Activated CD4-positive, CD25-positive, alpha-beta regulatory T cell treated with anti-CD3 and anti-CD28 coated beads, Interleukin-2, amount 50 U/mL, for 72 hours (primary cell): ENCODE measurements at places on chromosomes 5 and 9.

GRCh38 chr5:157603333-157604190 is 28.0 kb upstream of the ADAM19 start:
- DNase-seq = peak; percentile 57

- DNase-seq = no peak
Observed at GRCh38 chr5:52728224-52728623, 59.5 kb upstream of the ITGA1 start.

GRCh38 chr9:99753436-99753835 is 68.2 kb upstream of the NR4A3 start:
- DNase-seq = no peak

- DNase-seq = no peak
Observed at GRCh38 chr9:4058931-4059330, 240.9 kb downstream of the GLIS3 start.

DNA sequence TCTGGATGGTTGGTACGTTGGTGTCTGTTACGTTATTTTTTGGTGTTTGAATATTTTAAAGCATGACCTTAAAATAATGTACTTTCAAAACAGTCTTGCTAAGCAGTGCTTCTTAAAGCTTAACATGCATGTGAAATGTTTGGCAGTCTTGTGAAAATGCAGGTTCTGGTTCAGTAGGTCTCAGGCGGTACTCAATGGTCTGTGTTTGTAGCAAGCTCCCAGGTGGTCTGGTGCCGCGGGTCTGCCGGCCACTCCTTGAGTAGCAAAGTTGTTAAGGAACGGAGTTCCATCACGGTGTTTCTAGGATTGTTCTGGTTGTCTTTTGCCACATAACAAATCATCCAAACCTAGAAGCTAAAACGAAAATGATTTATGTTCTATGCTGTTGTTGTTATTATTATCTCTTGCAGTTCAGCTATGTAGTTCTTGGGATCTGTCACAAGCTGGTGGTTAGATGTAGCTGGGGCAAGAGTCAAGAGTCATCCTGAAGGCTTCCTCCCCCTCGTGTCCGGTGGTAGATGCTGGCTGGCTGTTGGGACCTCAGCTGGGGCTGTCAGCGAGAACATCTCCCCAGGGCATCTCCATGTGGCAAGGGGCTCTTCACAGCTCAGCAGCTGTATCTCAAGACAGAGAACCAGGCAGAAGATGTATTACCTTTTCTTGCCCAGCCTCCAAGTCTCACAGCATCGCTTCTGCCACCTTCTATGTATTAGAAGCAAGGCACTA is 186.8 kb downstream of the PALM2AKAP2 start:
- DNase-seq = no peak

DNA sequence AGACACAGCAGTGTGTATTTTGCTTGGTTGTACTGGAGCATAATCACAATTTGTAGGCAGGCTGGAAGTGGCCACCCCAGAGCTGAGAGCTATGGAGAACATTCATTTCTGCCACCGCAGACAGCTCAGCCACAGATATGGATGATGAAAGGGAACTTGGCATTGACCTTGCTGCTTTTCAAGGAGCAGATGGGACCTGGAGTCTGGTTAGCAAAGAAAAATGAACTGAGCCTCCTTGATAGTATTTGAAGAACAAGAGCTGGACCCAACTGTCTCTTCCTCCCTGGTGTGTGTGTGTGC is 395.2 kb upstream of the ZNF462 start:
- DNase-seq = no peak

- no peak for DNase-seq
Observed at GRCh38 chr9:121636341-121636865, 15.0 kb upstream of the DAB2IP start.

DNA sequence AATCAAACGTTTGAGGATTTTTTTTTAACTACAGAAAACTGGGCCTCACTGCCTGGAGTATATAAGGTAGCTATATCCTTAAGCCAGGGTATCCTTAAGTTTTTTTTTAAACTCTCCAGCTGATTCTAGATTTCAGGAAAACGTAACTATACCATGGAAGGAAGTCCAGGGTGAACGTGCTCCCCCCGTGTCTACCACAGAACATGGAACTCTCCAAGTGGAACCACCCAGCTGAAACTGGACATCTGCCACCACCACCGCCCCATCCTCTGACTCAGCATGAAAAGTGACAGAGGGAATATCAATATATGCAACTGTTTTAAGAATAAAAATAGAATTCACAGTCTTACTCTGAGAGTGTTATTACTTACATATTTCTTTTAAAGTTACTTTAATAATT is 61.3 kb downstream of the DROSHA start:
- no peak for DNase-seq

DNA sequence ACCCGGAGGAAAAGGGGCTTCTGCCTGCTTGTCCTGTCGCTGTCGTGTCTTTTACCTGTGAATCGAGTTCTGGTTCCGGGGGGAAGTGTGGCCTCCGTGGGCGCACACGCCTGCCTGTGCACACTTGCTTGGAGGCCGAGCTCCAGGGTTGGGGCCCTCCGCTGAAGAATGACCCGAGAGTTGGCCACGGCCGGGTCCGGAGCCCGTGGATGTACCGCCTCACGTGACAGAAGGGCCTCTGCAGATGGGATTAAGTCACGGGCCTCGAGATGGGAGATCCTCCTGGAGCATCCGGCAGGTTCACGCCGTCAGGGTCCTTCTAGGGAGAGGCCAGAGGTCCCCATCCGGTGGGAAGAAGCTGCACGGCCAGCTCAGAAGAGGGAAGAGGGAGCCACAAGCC is 81.0 kb downstream of the KCNT1 start:
- DNase-seq = no peak

DNA sequence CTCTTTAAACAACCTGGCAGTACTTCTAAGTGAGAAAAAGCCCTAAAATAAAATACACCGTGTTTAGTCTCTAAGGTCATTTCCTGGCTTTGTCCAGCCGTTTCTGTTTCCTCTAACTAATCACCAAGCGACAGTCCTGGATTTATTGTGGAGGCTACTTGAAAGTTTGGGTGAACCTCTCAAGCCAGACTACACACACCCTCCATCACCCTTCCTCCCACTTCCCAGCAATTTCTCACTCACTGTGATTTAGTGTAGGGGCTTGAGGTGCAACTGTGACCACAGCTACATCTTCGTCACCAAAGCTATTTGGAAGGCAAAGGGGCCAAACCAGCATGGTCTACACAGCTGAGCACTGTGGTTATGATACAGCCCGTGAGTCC is 240.0 kb upstream of the SLC24A2 start:
- no peak for DNase-seq

GRCh38 chr9:91681461-91682305 is 258.1 kb upstream of the NFIL3 start:
- peak; percentile 69 for DNase-seq

DNA sequence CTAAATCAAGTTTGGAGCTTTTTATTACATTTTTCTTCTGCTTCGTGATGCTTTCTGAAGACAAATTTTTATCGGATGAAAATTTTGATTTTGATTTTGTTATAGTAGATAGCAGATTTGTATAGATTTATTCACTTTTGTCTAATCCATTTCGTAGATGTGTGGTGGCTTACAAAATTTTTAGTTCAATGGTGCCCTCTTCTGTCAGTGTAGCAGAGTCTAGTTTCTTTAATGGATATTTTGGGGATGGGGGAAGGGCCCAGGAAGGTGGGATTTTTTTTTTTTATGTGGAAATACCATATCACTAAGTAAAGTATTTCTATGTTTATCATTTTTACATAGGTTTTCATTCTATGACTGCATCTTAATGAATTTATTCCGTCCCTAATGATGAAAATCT is 259.9 kb upstream of the TARS1 start:
- DNase-seq = no peak

- DNase-seq = no peak
Observed at GRCh38 chr9:135166565-135166964, 79.1 kb downstream of the OLFM1 start.

- no peak for DNase-seq
Observed at GRCh38 chr5:32325062-32325461, 12.3 kb upstream of the MTMR12 start.

DNA sequence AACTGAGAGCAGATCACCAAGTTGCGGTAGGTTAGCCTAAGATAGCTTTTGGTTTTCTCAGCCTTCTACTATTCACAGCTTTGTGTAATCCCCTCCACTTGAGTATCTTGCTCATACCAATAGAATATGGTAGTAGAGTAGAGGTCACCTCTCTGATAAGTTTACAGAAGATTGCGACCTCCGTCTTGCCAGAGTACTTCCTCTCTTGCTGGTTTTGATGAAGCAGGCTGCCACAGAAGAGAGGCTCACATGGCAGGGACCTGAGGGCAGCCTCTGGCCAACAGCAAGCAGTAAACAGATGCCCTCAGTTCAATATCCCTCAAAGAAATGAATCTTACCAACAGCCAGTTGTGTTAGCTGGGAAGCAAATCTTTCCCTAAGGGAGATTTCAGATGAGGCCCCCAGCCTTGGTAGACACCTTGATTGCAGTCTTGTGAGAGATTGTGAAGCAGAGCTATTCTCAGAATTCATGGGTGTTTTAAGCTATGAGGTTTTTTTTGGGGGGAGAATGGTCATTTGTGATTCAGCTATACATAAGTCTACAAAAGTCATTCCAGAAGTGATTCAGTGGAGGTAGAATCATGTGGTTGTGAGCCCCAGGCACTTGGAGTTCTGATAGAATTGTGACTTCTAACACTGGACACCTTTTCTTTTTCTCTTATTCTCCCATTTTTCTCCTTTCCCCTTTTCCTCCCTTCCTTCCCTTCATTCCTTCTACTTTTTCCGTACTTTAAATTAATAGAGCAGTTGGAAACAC is 22.7 kb upstream of the CDKN2B start:
- no peak for DNase-seq

- no peak for DNase-seq
Observed at GRCh38 chr5:179124273-179124852, 64.2 kb downstream of the ZNF354C start.

GRCh38 chr9:99783799-99784198 is 37.9 kb upstream of the NR4A3 start:
- no peak for DNase-seq

DNA sequence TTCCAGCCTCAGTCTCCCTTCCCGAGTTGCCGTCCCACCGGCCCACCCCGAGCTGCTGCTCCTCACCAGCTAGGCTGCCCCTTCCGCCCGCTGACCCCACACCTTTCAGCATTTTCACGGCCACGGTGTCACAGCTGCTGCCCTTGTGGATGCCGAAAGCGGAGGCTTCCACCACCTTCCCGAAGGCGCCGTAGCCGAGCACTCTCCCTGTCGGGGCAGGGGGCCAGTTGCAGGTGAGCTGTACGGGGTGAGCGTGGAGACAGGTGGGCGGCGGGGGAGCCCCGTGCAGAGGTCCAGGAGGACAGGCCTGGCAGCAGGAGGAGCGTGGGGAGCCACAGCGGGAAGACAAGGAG is 28.2 kb upstream of the SCGB3A1 start:
- no peak for DNase-seq

DNA sequence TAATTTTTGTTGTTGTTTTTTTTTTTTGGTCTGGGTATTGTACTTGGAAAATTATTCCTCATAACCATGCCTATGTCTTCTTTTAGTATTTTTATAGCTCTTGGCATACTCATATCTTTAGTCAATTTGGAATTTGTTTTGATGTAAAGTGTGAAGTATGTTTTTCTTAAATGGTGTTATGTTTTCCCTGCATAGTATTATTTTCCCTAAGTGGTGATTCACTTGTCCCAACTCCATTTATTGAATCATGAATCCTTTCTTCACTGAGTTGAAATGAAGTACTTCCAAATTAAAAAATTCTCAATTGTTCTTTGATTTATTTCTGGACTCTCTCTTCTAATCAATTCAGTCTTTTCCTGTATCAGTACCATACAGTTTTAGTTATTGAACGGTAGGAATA is 46.5 kb downstream of the POLK start:
- no peak for DNase-seq

GRCh38 chr9:78746010-78746409 is 449.1 kb downstream of the PSAT1 start:
- no peak for DNase-seq

DNA sequence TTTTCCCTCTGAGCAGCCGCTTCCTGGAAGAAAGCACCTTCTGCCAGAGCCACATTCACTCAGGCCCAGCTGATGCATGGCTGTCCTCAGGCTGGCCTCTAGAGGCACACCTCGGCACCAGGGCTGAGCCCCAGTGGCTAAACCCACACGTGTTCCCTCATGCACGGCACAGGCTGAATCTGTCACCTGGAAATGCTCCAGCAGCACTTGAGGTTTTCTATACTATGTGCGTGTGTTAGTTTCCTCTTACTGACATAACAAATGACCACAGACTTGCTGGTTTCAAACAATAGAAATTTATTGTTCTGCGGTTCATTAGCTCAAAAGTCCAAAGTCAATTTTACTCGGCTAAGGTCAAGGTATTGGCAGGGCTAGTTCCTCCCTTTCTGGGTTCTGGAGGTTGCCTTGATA is 141.4 kb downstream of the LRRC70 start:
- no peak for DNase-seq

GRCh38 chr5:1762121-1762882 is 37.3 kb downstream of the MRPL36 start:
- no peak for DNase-seq

GRCh38 chr9:16213781-16214515 is 656.5 kb downstream of the BNC2 start:
- DNase-seq = no peak

DNA sequence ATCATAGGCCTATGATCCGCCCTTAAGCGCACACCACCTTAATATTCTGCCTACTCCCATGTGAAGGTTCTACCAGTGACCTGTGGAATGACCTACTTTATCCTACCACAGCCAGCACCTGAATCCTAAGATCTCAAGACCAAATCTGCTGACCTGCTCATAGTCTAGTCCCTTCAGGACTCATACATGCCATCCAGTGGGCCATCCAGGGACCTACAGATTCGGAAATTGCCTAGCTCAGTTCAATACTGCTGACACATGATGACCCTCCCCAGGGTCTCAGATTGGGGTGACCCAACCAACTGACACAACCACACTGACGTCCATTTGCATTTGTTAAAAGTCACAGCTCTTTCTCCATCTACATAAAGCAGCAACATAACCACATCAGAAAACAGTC is 443.8 kb upstream of the ST8SIA4 start:
- DNase-seq = no peak

GRCh38 chr9:27473111-27473529 is 51.0 kb upstream of the IFNK start:
- DNase-seq = no peak

DNA sequence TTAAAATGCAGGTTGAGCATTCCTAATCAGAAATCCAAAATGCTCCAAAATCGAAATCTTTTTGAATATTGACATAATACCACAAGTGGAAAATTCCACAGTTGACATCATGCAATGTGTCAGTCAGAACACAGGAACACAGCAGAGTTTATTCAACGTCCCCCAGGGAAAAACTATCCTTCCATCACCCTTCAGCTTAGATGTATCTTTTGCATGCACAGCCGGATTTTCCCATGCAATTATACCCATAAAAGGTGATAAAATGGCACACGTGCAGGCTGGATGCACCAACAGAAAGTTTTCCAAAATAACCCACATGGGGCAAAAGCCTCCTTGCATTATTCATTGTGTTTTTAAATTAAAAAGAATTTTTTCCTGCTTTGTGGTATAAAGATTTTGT is 71.2 kb downstream of the RAB24 start:
- DNase-seq = no peak

DNA sequence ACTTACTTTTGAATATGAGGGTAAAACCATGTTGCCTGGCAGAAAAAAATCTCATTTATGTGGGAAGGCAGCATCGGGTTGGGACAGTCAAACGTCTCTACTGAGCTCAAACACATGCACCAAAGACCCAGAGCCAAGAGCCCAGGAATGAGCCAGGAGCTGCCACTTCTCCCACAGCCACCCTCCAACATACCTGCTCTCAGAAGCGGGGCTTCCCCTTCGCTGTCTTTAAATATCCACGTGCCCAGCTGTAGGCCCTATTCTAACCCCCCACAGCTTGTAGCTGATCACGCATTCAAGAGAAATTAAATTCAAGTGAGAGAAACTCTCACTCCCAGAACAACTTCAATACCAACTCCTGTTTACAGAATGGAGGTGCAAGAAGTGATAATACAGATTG is 42.6 kb upstream of the MAP3K1 start:
- DNase-seq = no peak
